NAMALWA (cell line): ENCODE measurements at places on chromosomes 5 and 9.

GRCh38 chr9:127128341-127129072 lies 6.1 kb upstream of the ANGPTL2 start:
- no peak for DNase-seq

DNA sequence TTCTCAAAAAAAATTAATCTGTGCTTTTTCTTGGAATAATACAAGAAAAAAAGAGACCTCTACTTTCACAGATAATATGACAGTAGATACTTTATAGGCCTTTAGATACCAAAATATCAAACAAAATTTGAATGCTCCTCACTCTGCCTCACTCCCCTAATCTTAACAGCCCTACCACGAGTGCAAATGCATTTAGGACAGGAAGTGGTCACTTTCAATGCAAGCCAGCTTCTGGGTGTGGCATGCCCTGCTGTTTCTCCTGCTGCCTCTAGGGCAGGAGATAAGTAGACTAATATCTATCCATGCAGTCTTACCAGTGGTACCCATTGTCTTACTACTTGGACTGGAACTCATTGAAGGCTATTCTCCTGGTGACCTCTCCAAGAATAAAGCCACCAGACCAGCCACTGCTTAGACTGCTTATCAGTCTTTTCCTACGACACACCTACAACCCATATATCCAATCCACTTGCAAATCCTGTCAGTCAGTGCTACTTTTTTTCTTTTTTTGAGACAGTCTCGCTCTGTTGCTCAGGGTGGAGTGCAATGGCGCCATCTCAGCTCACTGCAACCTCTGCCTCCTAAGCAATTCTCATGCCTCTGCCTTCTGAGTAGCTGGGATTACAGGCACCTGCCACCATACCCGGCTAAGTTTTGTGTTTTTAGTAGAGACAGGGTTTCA lies 23.0 kb downstream of the FRRS1L start:
- DNase-seq: peak; percentile 64

DNA sequence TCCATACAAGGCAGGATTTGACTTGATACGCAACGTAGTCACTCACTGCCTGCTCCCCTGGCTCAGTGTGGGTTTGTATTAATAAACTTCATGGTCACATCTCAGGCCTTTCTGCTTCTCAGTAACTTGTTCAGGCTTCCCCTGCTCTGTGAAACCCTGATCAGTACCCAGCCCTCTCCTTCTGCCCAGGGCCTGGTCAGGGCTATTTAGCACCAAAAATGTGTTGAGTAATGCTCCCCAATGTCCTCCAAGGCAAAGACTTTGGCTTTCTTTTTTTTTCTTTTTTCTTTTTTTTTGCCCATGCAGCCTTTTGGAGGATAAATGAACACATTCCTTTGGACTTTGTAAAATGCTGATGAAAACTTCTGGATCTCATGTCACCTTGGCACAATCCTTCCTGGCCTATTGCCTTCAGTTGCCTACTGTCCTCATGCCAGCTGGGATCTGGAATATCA lies 399.2 kb upstream of the KLF4 start:
- no peak for DNase-seq

- no peak for DNase-seq
Measured at GRCh38 chr9:86975036-86975435, 27.7 kb upstream of the GAS1 start.

DNA sequence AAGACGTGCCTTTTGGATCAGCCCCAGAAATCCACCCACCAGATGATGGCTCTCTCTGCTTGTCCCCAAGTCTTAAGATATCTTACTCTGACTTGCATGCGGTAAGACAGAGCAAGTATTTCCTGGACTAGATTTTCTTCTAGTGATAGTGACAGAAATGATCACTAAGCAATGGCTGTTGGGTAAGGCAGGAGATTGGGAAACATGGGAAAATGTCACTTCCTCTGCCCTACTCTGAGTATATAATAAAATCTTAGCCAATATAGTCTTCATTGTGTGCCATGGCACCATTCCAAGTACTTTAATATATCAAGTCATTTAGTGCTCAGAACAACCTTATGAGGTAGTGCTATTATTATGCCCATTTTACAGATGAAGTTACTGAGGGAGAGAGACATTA lies 31.0 kb upstream of the GNA14 start:
- DNase-seq: no peak

DNA sequence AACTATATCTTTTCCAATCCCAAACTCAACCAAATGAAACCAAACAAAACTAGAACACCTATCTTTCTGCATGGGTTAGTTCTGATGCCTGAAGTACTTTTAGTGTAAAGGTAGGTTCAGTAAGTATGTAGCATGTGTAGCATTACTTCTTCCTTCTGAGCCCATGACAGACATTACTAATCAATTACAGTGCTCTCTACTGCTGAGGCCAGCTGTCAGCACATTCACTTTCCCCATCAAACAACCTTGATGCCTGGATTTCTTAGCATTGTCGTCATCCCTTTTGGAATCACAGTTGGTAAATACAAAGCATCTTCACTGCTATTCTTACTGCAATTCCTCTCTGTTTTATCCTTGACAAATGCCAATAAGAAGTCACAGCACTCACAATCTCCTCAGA lies 103.2 kb downstream of the PTTG1 start:
- DNase-seq: no peak

DNA sequence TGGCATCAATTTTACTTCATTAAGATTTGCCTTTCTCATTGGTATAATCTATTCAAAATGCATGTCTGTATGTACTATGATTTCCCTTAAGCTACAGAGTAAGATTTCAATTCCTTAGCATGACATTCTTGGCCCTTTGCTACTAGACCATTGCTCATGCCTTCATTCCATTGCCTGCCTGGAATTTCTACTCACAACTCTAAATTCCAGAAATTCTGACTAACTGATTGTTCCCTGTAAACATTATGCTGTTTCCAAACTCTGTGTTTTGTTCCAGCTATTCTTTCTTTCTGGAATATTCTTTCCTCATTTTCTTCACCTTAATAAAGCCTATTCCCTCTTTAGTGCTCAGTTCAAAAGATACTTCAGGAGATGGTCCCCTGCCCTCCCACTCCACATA lies 568.8 kb upstream of the SEMA6A start:
- DNase-seq: no peak

DNA sequence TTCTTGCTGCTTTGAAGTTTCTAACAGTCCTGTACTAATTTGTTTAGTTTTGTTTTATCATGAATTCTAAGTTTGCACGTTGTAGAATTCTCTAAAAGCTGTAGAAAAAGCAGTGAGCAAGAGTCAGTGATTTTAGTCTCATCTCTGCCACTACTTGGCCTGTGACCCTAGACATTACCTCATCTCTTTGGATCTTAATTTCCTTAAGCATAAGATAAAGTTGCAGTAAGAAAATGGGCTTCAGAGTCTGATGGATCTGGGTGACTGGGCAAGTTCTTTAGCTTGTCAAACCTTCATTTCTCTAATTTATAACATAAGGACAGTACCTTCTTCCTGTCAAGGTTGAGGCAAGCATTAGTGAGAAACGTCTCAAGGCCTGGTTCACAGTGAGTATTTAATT lies 247.9 kb downstream of the DMRT2 start:
- no peak for DNase-seq

DNA sequence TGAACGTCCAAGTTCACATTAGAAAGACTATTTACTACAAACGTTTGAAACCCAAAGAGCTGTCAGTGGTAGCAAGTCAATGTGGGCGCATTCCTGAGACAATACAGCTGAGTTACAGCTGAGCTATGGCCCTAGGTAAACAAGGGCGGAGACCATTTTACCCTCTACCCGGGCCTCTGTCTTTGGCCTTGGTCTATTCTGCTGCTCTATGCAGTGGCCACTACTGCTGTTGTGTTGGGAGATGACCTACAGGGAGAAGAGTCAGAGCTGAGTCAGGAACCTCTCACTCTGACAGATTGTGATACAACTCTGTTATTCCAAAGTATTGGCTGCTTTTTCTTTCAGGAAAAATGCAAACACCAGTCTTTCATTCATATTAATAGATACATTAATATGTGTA lies 700.6 kb downstream of the SEMA5A start:
- no peak for DNase-seq

GRCh38 chr9:102482776-102483175 lies 512.4 kb upstream of the CYLC2 start:
- no peak for DNase-seq

DNA sequence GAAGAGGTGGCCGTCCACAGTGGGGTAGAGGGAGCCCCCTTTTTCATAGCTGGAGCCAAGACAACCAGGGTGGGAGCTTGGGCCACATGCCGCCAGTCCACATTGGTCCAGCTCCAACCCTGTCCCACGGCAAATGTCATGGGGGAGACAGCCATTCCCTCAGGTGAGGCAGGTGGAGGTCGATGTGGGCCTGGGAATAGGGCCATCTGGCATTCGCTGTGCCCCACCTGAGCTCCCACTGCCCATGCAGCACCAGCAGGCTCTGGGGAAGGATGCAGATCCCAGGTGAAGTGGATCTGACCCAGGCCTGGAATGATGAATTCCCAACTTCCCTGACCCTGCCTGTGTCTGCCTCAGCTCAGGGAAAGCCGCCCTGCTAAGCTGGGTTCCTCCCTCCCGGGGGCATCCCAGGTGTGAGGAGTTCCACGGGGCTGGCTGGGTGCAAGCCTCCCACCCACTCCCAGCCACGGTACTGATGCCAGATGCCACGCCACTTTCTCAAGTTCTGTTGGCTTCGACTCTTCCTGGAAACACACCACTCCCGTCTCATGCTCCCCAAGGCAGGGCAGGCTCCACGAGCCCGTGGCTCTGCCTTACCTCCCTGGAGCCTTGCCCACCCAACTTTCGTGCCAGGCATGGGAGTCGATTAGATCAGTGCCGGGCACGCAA lies 25.2 kb upstream of the FCN2 start:
- DNase-seq: no peak

DNA sequence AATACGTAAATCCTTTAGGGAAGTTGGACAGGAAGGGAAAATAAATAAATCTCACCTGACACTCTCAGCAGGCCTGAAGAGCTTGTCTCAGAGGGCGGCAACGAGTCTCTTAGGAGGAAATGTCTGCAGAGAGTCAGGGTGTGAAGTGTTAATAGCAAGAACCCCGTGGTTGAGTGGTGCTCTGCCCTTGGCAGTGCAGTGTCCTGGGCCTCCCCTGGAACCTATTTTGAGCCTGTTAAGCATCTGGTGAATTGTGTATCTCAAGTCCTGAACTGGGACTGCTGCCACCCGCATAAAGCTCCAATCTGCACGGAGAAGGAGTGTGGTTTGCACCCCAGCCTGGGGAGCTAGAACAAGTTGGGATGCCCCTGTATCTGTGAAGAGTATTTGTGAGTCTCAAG lies 211.8 kb downstream of the GOLPH3 start:
- DNase-seq: no peak

DNA sequence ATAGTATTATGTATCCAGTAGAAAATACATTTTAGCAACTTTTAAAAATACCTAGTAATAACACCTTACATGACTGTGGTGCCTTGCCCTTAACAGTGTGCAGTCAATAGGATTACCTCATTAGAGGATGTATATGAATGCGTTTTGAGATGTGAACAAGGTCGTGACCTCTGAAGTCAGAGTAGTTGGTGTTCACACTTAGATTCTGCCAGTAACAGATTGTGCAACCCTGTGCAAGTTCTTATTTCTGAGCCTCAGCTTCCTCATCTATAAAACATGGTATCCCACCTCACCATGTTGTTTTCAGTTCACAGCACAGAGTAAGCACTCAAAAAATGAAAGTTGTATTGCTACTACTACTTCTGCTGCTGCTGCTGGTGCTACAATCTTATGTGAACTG lies 347.3 kb downstream of the KDM4C start:
- DNase-seq: no peak

DNA sequence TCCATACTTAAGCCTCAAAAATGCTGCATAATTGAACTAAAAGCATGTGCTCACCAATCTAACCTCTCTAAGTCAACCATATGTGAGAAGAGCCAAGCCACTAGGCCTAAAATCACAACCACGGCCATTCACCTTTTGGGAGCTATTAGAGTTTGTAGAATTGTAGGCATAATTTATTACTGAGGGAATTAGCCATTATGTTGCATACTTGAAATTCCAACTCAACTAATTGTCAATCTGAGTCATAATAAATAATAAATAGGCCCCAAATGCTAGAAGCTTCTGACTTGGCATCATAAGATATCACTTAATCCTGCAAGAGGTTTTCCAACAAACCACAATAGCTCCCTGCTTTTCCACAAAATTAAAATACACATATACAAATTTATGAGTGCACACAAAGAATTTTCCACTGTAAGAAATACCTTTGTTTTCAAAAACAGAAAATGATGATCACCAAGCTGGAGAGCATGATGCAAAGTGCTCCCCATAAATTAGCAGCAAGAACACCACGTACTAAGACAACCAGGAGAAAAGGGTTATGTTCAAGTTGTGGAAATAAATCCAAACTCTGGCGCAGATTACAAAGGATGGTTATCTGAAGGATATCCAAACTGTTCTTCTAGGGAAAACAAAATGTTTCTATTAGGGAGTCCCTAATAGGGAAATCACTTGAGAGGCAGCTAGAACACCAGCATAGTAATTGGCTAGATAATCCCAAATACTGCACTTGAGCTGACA lies 250.0 kb upstream of the SLC30A5 start:
- DNase-seq: no peak

DNA sequence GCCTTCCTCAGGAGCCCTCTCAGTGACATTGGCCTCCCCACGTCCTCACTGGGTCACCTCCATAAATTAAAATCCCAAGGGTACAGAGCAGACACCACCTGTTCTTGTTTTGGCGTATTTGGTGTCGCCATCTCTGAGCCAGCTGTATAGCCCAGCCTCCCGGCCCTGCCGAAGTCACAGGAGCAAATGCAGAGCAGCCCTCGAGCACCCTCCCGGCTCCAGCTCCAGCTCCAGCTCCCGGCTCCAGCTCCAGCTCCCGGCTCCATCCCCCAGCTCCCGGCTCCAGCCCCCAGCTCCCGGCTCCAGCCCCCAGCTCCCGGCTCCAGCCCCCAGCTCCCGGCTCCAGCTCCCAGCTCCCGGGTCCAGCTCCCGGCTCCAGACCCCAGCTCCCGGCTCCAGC lies 74.3 kb downstream of the ZNF354C start:
- DNase-seq: no peak

GRCh38 chr5:146005723-146006122 lies 69.3 kb downstream of the SH3RF2 start:
- no peak for DNase-seq

DNA sequence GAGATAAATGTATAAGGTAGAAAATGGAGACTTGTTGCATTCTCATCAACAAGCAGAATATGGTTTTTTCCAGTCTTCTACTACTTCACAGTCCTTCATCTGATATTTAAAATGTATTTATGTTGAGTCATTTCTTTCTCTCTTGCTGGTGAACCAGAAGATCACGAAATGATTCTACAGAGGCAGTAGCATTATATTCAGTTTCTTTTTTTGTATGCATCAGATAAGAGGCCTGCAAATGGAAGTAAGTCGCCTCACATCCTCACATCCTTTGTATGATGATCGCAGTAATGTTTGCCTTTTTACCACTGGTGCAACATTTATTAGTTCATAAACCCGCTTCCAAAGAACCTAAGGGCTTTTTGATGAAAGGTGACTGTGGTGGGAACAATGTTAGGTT lies 22.1 kb upstream of the IL13 start:
- DNase-seq: no peak

- DNase-seq: no peak
Measured at GRCh38 chr5:78550891-78551290, 97.7 kb downstream of the LHFPL2 start.
